ENCODE measurements at places on chromosomes 16 and 17.

- DNase-seq, result no peak
These were observed 1.1 kb downstream of the KATNB1 start for GRCh38 chr16:57736419-57737351.

- no peak for DNase-seq
These were observed 135.0 kb downstream of the GSG1L start for GRCh38 chr16:27928542-27928941.

DNA sequence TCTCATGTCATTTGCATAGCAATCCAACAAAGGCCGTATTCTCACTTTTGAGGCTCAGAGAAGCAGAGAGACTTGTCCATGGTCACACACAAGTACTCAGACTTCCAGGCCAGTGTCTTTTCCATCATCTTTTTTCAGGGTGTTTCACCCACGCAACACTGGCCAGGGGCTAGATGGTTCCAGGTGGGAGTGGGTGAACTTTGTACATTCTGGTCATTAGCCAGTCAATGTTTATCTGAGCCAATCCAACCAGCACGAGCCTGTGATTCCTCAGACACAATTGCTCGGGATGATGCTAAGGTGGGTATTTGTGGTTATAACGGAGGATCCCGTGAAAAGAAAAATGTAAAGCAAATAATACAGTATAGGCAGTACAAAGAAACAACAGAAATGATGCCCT, 56.3 kb downstream of the ZFHX3 start:
- no peak for DNase-seq

DNA sequence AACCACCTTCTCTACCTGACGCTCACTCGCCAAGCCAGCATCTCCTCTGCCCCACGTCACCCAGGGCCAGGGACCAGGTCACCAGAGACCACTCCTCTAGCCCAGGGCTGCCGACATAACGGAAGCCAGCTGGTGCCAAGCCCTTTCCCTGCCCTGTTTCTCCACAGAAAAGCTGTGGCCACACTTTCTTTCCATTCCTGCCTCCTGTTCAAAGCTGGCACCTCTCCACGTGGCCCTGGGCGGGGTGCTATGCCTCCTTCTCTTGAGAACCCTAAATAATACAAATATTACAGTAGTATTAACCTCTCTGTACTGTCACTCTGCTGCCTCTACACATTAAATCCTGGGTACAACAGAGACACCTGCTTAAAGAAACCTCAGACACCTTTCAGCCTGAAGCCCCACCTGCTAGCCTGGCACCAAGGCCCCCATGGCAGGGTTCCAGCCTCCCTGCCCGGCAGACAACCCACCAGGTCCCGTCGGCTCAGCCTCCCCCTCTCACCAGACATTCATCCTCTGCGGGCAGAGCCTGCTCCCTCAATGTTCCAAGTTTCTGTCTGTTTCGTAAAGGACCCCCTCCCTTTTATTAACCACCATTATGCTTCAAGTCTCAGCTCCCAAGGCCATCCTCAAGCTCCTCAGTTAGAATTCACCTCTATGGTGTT, 62.3 kb downstream of the TIMM22 start:
- no peak for DNase-seq

DNA sequence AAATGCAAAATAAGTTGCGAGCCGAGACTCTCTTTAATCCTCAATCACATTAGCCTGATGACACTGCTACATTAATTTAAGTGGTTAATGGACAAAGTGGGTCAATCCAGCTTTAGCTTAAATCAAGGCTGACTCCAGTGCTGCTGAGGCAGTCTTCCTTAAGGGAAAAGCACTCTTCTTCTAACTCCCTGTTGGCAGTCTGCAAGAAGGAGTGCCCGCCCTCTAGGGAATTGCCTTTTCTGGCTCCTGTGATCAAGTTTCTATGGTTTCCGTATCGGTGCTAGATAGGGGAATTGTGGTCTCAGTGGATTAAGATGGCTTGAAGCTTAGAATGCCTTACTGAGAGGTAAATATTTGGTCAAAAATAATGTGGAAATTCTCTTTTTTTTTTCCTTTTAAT, 41.0 kb downstream of the HS3ST3B1 start:
- DNase-seq, result no peak

GRCh38 chr16:11051879-11052808, 107.8 kb downstream of the CLEC16A start:
- DNase-seq, result no peak

DNA sequence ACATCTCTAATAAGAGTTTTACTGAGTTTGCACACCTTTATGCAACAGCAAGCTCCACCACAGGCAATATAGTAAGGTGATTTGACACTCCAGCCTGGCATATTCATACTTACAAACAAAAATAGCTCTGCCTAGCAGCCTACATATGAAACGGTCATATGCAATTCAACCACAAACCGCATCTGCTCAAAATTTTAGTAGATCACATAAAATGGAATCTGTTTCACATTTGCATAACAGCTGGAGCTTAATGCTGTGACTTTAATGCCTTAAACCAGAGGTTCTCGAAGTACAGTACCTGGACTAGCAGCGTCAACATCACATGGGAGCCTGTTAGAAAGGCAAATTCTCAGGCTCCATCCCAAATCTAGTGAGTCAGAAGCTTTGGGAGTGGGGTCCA, 578.4 kb downstream of the CDH11 start:
- DNase-seq, result no peak

DNA sequence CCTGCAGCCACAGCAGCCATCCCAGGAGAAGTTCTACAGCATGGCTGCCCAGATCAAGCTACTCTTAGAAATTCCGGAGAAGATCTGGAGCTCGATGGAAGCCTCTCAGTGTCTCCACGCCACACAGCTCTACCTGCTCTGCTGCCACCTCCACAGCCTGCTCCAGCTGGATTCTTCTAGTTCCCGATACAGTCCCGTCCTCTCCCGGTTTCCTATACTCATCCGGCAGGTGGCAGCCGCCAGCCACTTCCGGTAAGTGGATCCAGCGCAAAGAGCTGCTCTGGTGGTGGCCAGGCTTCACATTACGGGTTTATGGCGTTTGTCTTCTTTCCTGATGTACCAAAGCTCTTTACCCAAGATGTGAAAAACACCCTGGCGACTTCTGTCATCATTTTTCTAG, 3.6 kb downstream of the COG1 start:
- no peak for DNase-seq

GRCh38 chr17:17724307-17725010, 43.2 kb downstream of the RAI1 start:
- DNase-seq, result no peak

DNA sequence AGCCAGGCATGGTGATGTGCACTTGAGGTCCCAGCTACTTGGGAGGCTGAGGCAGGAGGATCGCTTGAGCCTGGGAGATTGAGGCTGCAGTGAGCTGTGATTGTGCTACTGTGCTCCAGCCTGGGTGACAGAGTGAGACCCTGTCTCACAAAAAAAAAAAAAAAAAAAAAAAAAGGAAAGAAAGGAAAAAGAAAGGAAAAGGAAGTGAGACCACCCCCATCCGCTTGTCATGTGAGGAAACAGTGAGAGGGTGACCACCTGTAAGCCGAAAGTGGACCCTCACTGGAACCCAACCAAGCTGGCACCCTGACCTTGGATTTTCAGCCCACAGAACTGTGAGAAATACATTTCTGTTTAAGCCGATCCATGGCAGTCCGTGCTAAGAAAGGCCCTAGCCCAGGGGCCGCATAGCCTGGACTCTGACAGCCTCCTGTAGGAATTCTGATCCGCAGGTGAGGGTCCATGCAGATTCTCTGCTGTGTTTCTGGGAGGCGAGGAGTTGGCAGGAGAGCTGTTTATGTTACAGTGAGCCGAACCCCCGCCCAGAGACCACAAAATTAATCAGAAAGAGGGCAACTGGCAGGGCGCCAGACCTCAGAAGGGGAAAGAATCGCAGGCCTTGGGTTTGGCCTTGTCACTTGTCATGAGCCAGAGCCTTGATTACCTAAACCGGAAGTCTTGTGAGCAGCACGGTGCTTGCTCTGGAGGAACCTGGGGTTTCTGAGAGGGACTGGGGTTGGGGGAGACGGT, 945 bp downstream of the SGSH start:
- DNase-seq, result no peak

DNA sequence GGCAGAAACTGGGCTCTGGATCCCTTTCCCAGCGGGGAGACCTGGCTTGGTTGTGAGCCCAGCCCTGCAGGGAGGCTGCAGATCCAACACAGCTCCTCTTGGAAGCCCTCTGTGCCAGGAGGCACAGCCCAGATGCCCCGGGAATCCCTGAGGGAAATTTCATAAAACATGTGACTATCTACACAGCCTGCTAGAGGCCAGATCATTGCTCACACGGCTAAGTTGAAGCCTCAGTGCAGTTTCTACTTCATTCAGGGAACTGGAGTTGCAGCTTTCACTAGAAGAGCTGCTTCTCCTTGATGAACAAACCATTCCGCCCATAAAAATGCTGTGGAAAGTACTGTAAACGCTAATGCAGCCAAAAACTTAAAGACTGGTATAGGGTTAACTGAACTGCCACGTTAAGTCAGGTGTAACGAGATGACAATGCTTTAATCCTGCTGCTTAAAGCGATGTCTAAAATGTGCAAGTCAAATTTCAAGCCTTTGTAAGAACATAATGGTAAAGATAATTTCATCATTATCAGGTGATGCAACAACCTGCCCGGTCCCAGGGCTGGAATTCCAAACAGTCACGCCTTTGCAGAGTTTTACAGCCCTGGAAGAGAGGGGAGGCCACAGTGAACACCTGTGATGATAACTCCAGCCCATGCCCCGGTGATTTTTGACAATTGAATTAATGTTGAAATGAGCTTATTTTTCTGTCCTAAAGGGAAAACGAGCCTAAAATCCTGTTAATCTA, 172.5 kb downstream of the ZFHX3 start:
- DNase-seq, result peak; percentile 68

DNA sequence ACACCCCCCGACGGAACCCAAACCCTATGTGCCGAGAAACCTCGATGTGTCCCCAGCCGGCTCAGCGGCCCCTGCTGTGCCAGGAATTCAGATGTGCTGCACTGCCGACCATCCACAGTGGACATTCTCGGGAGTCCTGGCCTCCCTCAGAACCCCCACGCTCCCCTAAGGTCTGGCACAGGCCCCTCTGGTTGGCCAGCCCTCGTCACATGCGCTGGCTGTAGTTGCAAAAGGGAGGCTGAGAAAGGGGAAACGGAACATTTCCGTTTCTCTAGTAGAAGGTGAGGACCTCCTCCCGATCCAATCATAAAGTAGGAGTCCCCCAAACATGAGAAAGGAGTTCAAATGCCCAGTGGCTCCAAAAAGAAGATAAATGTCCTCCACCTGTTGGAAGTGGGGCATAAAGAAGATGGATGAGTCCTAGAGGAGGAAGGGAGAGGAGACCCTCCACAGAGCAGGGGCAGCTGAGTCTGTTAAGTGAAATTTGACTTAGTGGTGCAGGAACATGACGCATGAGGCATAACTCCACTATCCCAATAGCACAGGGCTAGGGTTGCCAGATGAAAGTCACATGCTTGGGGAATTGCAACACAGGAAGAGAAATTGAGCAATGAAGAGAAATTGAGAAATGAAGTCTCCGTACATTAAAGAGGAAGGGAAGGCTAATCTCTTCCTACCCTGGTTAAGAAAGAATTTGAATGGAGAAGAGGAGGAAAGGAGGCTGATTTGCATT, 49.3 kb upstream of the WSB1 start:
- no peak for DNase-seq

GRCh38 chr16:15398618-15399316, 3.2 kb downstream of the MPV17L start:
- no peak for DNase-seq

GRCh38 chr16:30786115-30786935, 680 bp downstream of the ZNF629 start:
- no peak for DNase-seq

GRCh38 chr17:52546990-52547389, 388.5 kb upstream of the CA10 start:
- no peak for DNase-seq

- no peak for DNase-seq
These were observed 14.8 kb downstream of the VASN start for GRCh38 chr16:4386451-4386805.

DNA sequence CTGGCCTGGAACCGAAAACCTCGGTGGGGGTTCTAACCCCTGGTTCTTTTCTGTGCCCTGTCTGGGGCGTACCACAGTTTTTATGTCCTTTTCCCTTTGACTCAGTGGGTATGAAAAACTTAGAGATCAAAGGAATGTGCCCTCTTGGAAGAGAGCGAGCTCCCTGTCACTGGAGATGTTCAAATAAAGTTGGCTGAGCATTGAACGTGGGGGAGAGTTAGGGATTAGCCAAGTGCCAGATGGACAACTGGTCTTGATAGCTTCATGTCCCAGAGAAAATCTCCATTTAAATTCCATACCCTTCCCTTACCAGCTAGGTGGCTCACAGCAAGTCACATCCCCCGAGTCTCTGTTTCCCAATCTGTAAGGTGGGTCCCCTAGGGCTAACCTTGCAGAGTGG, 9.5 kb downstream of the ADGRG1 start:
- no peak for DNase-seq

DNA sequence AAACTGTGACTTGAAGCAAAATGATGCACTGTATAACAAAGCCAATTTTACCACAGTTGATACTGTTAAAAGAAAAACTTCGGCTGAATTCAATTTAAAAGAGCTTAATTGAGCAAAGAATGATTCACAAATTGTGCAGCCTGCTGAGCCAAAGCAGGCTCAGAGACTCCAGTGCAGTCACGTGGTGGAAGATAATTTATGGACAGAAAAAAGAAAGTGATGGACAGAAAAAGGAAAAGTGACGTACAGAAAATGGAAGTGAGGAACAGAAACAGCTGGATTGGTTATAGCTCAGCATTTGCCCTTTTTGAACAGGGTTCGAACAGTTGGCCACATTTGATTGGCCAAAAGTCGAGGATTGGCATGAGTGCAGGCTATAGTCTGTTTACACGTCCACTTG, 25.7 kb downstream of the ZSWIM7 start:
- no peak for DNase-seq

DNA sequence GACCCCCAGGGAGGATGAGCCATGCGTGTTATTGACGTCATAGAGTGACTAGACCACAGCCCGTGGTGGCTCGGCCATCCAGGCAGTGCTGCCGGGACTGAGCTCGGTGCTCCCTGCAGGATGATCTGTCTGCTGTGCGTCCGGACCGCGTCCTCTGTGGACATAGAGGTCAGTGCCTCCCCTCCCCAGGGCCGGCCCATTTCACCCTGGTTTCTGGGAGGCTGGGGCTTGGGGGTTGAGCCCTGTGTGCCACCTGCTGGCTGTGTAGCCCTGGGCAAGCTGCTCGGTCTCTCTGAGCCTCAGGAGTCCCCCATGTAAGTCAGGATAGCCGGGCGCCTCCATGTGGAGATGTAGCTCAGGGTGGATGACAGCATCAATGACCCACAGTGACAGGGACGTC, 8.3 kb downstream of the TSC2 start:
- DNase-seq, result no peak

Data from NCI-H446 treated with DMSO at 0.1 percent for 48 hours (cell line).